ENCODE measurements at places on chromosomes 12 and 14.

- no peak for DNase-seq
Observed at GRCh38 chr12:130435826-130436225, 98.1 kb downstream of the PIWIL1 start.

DNA sequence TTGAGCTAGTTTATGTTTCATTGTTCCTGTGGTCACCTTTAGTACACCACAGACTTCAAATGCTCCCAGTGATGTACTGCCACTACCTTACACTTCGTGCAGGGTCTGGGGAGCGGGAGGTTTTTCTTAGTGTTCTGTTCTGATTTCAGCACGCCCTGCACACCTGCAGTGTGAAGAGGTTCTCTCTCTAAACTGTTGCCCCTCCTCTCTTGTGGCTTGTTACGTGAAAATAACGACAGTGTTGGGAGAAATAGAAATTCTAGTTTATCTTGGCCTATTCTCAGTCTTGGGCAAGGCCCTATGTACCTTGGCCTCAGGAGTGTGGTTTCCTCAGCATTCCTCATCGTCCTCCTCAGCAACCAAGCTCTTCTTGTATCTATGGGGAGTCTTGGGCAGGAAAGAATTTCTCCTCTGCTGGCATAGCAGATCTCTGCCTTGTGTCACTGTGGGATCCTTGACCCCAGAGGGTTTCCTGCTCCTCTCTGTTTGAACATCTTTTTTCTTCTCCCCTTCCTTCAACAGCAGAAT, 48.6 kb downstream of the EIF2S3B start:
- no peak for DNase-seq

- DNase-seq = peak; percentile 12
Observed at GRCh38 chr14:95052016-95052585, 105.2 kb downstream of the DICER1 start.

DNA sequence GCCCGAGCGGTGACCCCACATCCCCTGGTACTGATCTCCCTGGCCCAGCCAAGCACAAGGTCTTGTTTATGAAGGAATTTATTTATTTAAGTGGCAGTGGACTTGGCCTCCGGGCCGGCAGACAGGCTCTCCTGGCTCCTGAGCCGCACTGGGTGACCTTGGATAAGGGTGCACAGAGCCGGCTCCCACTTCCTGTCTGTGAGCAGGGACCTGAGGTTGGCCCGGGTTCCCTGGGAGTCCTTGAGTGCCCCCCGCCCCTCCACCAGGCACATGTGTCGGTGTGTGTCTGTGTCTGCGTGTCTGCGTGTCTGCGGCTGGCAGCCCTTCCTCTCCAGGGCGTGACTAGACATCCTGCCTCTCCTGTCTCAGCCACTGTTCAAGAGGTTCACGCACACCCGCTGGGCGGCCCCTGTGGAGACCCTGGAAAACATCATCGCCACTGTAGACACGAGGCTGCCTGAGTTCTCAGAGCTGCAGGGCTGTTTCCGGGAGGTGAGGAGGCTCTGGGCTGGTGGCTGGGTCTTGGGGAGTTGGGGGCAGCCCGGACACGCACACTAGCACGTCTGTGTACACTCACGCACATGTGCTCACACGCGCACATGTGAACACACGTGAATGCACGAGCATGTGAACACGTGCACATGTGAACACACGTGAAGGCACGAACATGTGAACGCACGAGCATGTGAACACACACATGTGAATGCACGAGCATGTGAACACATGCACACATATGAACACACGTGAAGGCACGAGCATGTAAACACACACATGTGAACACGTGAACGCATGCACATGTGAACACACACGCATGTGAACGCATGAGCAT, 9.3 kb downstream of the TNFAIP2 start:
- no peak for DNase-seq

GRCh38 chr12:3596703-3597415, 105.9 kb downstream of the PRMT8 start:
- no peak for DNase-seq

DNA sequence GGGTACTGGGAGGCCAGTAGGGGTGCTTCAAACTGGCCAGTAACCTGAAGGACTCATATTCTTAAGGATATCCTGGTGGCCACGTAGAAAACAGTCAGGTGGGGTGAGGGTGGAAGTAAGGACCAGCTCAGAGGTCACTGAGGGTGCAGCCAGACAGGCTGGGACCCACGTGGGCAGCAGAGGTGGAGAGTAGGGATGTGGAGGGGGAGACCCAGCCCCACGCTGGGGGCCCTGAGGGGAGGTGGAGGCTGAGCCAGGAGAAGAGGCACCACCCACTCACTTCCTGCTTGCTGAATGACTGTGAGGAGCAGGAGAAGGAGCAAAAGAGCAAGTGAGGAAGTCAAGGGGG, 12.6 kb upstream of the SERPINA3 start:
- no peak for DNase-seq

DNA sequence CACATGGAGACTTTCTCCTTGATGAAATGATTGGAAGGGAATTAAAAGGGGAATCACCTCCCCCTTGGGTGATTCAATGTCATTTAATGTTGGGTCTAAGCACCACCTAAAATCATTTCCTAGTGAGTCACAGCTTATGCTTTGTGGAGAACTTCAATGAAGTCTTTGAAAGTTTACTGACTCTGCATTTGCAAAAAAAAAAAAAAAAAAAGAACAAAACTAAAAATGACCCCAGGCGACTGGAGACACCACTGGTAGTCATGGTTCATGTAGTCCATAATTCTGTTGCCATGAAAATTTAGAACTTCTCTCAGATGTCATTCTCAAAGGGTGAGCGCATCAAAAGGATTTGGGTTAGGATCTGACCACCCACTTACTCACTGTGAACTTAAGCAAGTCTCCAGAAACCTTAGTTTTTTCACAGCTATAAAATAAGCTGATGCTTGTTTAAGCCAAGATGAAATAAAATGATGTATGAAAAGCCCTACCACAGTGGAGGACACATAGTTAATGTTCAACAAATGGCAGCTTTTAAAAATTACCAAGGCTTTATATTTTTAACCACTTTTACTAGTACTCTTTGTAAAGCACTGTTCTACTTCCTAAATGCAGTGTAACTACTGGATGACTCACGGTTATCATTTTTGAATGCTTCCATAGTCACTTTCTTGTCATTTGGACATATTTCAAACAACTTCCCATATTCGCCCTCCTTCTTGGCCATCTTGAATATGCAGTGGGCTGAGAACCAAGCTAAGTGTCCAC, 18.1 kb upstream of the KSR2 start:
- DNase-seq = no peak

DNA sequence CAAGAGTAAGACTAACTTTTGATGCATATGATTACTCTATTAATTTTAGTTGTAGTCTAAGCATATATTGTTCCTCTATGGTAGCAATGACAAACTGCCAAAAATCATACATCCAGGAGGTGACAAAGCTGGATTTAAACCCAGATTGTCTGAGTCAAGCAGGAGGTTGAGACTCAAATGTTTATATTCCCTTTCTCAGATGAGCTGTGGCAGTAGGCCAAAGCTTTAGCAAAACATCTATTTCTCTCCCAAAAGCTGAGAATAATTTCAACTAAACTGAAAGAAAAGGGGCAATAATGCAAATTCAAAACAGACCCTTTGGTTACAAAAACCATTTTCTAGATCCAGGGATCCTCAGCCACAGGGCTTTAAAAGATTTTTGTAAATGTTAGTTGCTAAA, 173.6 kb downstream of the SEC23A start:
- DNase-seq = no peak

DNA sequence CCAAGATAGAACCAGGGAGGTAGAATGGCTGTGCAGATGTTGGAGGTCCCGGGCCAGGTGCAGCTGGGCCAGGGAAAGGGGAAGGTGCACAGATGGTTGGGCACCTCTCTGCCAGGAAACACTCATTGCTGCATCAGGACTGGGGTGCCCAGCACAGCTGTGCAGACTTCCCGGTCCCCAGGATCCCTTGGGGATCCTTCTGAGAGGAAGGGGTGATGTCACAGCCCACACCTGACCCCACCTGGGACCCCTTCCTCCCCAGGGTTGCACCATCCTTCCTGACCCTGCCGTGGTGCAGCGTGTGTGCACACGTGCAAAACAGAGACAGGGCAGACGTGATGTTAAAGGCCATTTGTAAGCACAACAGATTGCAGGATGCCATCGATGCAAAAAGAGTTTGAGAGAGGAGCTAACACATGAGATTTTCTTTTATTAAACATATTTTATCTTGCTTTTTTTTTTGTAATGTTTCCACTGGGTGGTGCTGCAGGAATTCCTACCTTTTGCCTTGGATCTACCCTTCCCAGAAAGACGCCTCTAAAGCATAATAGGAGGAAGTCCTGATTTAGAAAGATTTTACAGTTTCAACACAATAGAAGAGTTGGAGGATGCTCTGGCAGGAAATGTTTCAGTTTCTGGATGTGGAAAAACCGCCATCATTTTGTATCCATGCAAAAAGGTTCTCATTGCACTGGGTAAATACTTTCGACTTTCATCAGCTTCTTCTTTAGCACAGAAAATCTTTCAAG, 14.8 kb downstream of the ELK3 start:
- no peak for DNase-seq

DNA sequence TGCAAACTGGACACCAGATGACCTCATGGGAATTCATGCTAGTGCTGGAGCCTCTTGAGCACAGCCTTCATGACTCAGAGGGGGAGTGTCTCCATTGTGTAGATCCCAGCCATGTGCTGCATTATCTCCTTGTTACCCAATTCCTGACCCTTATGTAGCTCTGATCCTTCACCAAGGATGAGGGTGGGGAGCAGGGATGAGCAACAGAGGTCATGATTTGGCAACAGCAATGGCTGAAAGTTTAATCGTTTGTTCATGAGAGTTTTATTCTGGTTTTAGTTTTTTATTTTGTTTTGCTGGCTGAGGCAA, 9.5 kb upstream of the BDKRB1 start:
- DNase-seq = no peak

DNA sequence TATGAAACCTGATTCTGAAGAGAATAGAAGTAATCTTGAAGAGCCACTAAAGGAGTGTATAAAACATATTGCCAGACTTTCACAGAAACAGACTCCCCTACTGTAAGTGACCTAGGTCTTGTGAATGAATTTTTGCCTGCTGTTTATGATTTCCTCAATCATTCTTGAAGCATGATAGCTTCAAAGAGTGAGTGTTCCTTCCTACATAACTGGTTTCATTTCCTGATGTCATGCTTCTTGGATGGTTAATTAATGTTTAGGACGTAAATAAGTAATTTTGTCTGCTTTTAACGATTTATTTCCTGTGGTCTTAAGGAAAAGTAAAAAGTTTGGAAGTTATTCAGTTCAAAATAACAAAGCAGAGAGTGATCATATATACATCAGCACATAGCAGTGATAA, 129.8 kb downstream of the PIK3C2G start:
- no peak for DNase-seq

GRCh38 chr14:75926431-75927115, 55.2 kb downstream of the TGFB3 start:
- DNase-seq = no peak

DNA sequence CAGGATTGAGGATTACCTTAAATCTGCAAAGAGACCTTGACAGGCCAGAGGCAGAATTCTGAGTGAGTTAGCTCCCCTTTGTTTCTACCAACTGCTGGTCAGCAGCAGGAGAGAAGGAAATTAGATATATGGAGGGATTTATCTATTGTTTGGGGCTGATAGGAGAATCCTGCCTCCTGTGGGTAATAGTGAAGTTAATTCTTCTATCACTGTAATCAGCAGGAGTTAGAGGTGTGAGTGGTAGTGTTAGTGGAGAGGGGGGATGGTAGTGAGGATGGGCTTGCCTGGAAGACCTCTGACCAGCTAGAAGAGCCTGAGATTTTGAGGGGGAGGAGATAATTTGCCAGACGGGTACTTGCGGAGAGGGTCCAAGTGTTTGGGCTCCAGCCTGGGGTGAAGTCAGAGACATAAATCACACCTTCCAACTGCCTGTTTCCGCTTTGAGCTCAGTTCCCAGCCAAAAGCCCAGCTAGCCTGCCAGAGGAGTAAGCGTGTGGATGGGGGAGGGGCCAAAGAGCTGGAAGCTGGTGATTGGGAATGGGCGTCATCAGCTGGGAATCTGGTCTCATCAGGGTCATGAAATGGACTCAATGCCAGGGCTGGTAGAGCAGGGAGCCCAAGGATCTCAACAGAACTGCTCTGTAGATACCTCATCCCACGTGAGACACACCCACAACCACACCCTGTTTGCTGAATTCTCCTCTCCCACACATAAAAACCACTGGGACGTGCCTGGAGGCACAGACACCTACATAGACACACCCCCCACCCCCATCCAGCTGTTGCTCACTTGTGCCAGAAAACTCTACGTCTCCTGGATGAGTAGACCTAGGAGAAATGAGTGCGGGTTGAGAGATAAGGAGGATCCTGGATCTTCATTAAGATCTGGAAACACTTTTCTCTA, 13.1 kb upstream of the ITGA5 start:
- DNase-seq = no peak

GRCh38 chr14:25381498-25381897, 331.6 kb upstream of the STXBP6 start:
- no peak for DNase-seq

DNA sequence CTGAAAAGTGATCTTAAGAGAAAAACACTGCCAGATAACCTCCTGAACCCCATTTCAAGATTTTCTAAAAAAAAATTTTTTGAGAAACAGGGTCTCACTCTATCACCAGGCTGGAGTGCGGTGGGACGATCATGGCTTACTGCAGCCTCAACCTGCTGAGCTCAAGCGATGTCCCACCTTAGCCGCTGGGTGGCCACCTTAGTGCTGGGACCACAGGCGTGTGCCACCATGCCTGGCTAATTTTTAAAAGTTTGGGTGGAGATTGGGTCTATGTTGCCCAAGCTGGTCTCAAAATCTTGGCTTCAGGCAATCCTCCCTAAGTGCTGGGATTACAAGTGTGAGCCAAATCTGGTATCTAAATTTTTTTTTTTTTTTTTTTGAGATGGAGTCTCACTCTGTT, 3.4 kb downstream of the PNMA1 start:
- no peak for DNase-seq

GRCh38 chr12:51926718-51927117, 19.4 kb downstream of the ACVRL1 start:
- no peak for DNase-seq

- DNase-seq = no peak
Observed at GRCh38 chr14:92603309-92604242, 90.0 kb downstream of the RIN3 start.

DNA sequence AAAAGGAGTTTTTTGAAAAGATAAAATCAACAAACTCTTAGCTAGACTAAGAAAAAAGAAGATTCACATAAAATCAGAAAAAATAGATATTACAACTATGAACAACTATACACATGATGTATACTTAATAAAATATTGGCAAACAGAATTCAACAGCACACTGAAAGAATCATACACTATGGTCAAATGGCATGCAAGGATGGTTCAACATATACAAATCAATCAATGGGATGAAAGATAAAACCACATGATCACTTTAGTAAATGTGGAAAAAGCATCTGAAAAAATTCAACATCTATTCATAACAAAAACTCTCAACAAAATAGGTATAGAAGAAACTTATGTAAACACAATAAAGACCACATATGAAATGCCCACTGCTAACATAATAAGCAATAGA, 84.5 kb upstream of the BBS10 start:
- no peak for DNase-seq

All from mesothelial cell of epicardium (in vitro differentiated cells).